SHP77 (cell line): ENCODE measurements at places on chromosomes 12 and 14.

DNA sequence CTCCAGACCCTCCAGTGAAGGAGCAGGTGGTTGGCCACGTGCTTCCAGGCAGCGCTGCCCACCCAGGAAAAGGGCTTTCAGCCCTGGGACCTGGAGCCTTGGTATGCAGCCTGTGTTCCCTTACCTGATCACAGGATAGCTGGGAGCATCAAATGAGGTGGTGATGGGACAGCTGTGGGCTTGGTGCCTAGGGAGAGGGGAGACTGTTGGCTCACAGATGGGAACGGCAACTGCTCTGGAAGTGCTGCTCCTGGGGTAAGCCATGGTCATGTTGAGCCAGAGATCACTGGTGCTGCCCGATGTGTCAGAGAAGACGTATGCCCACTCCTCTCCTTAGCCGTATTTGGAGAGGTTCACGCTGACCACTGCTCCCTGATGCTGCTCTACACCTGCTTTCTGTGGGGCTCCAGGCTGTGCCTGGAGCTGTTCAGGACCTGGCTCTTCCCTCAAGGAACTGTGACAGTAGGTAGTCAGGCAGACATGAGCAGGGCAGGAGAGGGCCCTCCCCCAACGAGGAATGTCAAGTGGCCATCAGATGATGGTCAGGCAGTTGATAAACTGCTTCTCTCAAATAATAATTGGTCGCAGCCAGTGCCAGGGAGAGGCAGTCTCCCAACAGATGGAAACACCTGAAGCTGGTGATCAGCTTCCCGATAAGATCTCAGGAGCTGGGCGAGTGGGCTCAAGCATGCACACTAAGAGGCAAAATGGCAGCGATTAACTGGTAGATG lies 2.8 kb upstream of the CYP46A1 start:
- no peak for DNase-seq

DNA sequence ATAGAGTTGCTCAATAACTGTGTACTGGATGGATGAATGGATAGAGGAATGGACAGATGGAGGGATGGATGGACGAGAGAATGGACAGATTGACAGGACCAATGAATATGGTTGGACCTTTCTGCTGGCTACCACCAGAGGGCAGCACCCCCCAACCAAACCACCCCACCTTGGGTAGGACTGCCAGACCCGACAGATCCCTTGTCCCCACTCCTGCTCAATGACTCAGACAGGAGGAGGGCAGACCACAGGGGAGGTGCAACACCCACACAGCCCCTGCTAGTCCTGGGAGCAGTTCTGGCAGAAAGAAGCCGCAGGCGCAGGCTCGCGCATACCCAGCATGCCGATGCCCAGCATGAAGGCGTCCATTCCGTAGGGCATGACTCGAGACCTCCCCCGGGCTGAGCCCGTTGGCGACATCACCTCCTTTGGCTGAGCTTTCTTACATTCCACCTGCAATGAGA lies 12.4 kb downstream of the MSI1 start:
- peak; percentile 78 for DNase-seq

GRCh38 chr12:55720071-55720564 lies at the start of gene RDH5:
TSS of gene RDH5 (plus strand) at chr12:55720393. CDS start at chr12:55721185, 792 bp downstream.
- no peak for DNase-seq

DNA sequence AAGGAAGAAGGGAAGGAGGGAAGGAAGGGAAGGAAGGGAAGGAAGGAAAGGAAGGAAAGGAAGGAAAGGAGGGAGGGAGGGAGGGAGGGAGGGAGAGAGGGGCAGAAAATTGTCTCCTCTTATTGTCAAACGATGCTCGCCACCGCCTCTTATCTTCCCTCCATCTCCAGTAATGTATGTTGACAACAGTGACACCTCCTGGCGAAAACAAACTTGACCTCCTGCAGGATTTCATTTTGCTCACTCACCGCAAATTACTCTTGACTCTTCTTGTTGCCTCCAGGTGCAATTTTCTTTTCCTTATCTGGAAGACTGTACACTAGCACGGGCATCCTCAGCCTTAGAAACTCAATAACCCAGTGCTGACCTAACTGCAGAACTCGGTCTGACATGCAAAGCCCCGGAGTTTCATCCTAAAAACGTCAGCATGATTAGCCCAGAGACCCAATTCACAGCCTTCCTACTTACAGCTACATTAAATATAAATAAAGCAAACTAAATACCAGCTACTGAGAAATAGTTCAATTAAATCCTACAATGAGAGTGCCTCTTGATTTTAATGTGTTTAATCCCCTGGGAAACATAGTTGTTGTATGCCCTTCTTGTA lies 512.4 kb upstream of the TMPO start:
- peak; percentile 70 for DNase-seq

DNA sequence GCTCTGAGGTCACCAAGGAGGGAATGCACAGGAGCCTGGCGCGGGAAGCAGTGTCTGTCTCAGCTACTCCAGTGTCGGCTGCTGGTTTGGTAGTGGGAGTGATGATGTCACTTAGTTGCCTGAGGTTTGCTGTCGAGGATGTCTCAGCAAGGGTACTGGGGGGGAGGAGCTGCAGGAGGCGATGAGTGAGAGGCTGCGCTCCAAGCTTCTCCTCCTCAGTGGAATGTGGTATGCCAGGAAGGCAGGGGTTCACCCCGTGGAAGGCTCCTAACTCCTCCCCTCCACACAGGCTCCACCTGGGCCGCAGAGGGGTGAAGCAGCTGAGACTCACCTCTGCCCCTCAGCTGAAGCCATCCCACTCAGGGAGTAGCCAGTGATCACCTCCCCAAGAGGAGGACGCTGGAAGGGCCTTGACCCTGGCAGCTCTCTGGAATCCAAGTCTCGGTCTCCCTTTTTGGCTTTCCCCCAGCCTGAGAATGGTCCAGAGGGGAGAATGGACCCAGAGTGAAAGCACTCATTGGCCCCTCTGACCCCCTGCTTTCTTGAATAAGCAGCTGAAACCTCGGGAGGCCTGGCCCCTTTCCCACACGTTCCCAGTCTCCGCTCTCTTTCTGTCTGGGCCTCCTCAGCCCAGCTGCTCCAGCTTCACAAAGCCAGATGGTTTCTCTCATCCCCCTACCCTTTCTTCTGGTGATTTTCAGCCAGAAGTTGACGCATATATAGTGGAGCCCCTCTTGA lies 178.9 kb upstream of the FKBP4 start:
- no peak for DNase-seq

GRCh38 chr12:98319716-98320425 lies 195.5 kb upstream of the TMPO start:
- no peak for DNase-seq

- DNase-seq: no peak
These were observed 26.4 kb downstream of the CLSTN3 start for GRCh38 chr12:7156259-7157197.

DNA sequence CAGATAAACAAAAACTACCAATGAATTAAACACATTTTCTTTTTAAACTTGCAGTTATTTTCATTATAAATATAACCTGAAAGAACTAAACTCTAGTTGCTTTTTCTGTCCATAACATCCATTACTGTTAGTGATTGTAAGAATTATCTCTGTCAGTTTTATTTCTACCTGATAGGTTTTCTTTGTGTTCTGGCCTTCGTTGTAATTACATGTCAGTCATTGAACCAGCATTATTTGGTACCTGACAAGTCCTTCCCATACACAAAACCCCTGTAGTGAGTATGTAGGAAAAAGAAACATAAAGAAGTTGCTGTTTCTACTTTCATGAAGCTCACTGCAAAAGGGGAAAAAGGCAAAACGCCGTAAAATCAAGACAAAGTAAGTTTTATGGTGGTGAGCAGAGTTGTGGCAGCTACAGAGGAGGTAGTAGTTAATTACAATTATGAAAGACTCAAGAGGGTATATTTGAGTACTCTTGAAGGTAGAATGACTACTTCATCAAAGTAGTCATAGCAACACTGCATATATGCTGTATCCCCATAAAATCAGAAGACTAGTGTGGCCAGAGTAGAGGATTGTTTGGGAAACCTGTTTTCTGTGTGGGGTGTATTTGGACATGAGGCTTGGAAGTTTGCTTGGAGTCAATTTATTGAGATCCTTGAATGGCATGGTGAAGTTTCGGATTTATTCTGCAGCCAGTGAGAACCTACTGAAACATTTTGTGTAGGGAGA lies 102.8 kb downstream of the SLC5A8 start:
- DNase-seq: no peak

- DNase-seq: no peak
These were observed 158.5 kb downstream of the KLRB1 start for GRCh38 chr12:9449181-9449580.

GRCh38 chr12:91098461-91098860 lies 12.8 kb downstream of the LUM start:
- no peak for DNase-seq

DNA sequence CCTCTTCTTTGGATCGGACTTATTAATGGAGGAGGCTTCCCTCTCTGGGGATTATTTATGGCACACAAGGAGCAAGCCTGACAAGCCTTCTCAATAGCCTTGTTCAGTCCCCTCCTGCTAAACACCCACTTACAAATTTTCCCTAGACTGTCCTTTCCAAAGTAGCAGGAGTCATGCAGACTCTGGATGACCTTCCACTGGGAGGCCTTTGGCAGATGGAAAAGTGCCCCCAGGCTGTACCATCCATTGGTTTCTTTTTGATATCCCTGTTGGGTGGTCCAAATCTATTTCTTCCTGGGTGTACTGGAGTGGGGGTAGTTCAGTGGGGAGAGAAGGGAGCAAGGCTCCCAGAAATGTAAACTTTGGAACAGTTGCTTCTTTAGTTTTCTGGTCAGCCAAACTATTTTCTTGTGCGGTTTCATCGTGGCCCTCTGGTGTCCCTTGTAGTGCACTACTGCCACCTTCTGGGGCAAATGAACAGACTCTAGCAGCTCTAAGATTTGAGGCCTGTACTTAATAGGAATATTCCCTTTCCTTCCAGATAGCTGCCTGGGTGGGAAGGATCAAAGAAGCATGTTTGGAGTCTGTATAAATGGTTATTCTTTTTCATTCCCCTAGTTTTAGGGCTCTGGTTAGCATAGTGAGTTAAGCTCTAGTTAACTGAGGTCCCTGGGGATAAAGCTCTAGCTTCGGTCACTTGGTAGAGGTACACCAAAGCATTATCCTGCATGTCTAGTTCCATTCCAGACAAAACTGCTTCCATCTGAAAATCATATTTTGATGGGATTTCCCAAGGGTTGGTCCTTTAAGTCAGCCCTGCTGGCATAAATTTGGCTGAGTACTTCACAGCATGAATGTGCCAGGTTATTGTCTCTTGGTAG lies 409.5 kb downstream of the SLC6A15 start:
- peak; percentile 63 for DNase-seq

GRCh38 chr12:119156401-119157044 lies 22.2 kb upstream of the HSPB8 start:
- no peak for DNase-seq

GRCh38 chr12:108381787-108382436 lies 42.8 kb upstream of the CMKLR1 start:
- no peak for DNase-seq

GRCh38 chr12:124774054-124774461 lies 89.6 kb downstream of the SCARB1 start:
- DNase-seq: no peak

DNA sequence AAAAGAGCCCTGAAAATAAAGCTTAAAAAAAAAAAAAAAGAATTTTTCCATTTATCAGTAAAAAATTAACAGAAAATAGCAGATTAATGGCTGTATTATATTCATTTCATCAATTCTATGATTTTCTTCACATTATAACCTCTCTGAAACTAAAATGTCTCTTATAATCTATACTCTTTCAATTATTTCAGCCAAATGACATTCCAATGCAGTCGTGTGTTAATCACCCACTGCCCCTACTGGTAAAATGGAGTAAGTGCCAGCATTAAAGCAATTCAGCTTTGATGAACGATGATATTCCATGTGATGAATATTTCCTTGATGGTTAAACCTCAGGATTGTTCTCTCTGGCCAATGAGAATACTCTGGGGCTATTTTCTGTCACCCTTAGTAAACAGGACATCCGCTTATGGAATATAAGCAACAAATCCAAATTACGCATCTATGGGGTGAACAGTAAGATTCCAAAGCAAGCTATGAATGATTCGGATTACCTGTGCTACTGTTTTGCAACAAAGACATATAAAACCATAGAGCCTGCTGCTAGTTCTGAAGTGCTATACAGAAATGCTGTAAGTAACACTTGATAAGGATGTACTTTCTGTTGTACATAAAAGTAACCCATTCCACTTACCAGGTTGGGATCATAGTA lies 20.3 kb upstream of the SYCP3 start:
- peak; percentile 11 for DNase-seq

- DNase-seq: peak; percentile 28
These were observed 34.8 kb downstream of the ASCL1 start for GRCh38 chr12:102992297-102992696.

- DNase-seq: no peak
These were observed 271.6 kb upstream of the CRY1 start for GRCh38 chr12:107364875-107365518.

DNA sequence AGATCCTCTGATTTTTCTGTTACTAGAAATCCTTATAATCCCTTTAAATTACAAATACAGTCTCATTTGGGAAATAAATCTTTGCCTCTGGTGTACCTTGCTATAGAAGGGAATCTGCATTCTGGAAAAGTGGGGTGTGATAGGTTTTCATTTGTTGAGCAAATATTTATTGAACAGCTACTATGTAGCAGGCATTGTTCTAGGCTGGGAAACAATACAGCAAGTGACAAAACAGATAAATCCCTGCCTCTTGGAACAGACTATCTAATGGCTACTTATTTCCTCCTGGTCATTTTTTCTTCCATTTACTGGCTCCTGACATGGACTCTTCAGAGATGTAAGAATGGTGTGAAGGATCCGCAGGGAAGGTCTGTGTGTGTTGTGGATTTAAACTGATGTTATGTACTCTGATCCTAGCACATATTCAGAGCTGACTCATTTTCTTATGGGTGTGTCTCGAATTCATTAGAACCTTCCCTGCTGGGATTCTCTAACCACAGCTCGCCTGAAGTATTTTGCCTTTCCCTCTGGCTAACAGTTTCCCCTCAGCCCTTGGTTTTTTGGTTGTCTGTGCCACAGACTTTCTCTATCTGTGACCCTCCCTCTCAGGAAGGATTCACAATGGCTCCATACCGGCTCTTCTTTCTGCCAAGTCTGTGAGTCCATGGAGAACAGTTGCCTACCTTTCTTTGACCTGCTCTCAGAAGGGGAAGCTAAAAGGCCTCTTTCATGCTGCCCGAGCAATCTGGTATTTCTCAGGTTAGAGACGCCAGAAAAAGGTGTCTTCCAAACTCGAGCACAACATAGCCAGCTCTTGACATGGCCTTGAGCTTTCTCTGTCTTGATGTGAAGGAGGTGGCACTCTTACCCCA lies 53.7 kb downstream of the TMTC2 start:
- DNase-seq: no peak

GRCh38 chr12:1875608-1876007 lies 42.8 kb downstream of the CACNA2D4 start:
- DNase-seq: no peak

GRCh38 chr14:51202914-51203665 lies 37.0 kb upstream of the TMX1 start:
- DNase-seq: no peak

DNA sequence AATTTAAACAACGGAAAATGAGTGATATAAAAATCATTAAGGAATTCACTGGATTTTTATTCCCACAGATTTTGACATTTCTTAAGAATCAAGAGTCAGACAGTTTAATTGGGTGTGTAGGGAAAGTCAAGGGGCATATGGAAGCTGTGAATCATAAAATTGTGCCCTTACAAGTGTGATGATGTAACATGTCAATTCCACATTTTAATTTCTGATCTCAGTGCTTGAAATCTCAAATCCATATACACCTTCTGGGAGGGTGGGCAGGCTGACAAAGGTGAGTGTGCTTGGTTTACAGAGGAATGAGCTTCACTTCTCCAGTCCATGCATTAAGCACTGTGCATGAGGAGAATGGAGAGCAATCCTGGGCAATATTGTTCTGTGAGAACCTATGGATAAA lies 1.0 kb upstream of the KRT6A start:
- no peak for DNase-seq

- DNase-seq: peak; percentile 10
These were observed 75.5 kb downstream of the FBXL14 start for GRCh38 chr12:1518591-1519516.

GRCh38 chr12:32901553-32901952 lies 5.0 kb upstream of the PKP2 start:
- DNase-seq: no peak
